Brain microvascular endothelial cell (primary cell): ENCODE measurements at places on chromosomes 3 and 15.

DNA sequence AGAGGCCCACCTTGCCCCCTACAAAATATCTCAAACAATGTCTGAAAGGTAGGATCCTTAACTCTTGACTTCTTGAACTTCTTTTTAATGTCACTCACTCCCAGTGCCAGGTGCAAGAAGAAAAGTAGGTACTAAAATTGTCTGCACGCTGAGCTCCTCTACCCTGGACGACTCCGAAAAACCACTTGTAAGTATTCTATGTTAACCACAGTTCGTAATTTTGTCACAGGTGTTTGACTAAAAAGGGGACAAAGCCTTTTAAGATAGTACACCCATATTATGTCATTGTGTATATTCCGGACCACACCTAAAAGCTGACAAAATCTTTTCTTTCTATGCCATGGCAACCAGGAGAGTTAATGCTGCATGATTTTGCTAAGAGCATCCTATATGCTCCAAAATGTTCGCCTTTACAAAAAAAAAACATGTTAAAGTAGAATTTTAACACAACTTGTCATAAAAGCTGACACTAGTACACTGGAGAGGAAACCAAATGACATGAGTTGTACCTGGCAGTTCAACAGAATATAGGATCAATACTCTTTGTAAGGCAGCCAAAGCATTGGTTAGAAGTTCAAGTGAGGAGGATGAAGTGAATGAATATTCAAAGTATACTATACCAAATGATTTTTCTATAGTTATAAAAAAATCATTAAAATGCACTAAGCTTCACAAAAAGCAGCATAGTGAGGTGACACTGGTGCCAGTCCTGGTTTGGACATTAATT, 210.5 kb downstream of the FOXP1 start:
- no peak for DNase-seq

GRCh38 chr3:193970773-193971206, 165.2 kb upstream of the HES1 start:
- DNase-seq = no peak

DNA sequence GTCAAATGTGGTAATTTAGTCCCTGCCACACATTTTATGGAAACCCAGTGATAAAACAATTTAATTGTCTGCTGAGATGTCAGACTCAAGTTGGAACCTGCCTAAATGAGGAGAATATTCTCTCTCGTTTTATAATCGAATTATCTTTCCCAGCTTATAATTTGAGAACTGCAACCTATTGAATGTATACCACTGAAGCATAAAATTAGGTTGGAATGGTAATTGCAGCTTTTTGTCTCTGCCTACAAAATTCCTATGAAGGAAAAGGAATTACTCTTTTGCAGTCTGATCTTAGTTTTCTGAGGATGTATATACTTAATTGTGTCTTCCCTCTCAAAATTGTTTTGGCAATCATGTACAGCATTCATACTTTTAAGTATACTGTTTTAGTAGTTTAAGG, 28.9 kb downstream of the RAD51 start:
- DNase-seq = no peak

- DNase-seq = no peak
Measured at GRCh38 chr3:176247191-176247590, 950.1 kb downstream of the TBL1XR1 start.
